HepG2 (cell line): ENCODE measurements at places on chromosomes 1 and 21. TPM values are rescaled to one million over a fixed set of nuclear protein-coding genes. Genes with fewer than 3 reads are reported as not detected.

PSEN2 gene
- total RNA-seq = 5.9 and 13.1 TPM in 2 replicates

DNA sequence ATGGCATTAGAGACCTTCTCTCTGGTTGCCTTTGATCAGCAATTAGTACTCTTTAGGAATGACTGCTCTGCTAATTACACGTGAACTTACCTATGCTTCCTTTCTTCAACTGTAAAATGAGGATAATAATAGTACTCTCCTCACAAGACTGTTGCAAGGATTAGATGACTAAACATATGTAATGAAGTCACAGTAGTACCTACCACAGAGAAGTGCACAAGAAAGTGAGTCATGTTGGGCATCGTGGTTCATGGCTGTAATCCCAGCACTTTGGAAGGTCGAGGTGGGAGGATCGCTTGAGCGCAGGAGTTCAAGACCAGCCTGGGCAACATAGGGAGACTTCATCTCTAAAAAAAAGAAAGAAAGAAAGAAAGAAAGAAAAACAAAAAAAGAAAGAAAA lies 68.1 kb upstream of the AK4 start:
- no peaks in the 10 kb centered on the region; the same call in 1 of the 2 replicates for H3K4me1 ChIP-seq
- DNase-seq = no peak
- no peak overlapping the region for H3K4me3 ChIP-seq
- no peak overlapping the region for H3K27ac ChIP-seq
- H3K36me3 ChIP-seq = no peaks in the 10 kb centered on the region

- DNase-seq = no peak
- H3K4me3 ChIP-seq = no peak overlapping the region
- H3K4me1 ChIP-seq = peaks cover 25% of the 10 kb centered on the region
- no peak overlapping the region for H3K27ac ChIP-seq
Measured at GRCh38 chr1:169523904-169524303, 38.2 kb upstream of the SLC19A2 start.

DNA sequence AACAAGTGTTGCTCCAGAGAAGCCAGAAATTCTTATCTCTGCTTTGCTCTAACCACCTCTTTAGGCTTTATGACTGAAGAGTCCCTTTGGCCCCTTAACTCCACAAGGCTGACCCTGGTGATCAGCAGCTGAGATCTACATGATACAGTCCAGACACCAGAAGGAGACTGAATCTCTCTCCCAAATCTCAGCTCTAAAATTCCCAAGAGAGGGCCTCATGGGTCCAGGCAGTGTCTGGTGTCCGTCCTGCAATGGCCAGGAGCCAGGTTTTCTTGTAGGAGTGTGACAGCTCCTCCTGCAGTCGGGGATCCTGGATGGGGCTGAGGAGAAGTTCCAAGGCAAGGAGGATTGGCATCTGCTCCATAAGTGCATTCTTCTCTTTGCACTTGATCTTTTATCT lies 35.3 kb downstream of the L1TD1 start:
- DNase-seq = no peak
- no peaks in the 10 kb centered on the region for H3K27me3 ChIP-seq
- H3K4me3 ChIP-seq = no peak overlapping the region
- peaks cover 68% of the 10 kb centered on the region for H3K4me1 ChIP-seq
- no peaks in the 10 kb centered on the region for H3K36me3 ChIP-seq

DNA sequence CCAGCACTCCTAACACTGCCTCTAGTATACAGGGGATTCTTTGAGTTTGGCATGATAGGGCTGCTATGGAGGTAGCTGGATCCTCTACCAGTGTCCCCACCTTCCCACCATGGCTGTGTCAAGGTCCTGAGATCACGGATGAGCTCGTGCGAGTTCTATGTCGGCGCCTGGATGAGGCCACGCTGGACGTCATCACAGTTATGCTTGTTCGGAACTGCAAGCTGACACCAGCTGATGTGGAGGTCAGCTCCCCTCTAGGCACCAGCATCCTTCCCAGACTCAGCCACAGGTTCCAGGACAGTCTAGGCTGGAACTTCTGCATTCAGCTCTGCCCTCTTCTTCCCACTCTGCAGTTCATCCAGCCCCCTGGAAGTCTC lies 15.2 kb downstream of the HYI start:
- H3K27me3 ChIP-seq = no peaks in the 10 kb centered on the region
- H3K27ac ChIP-seq = no peak overlapping the region
- H3K36me3 ChIP-seq = peaks cover 7% of the 10 kb centered on the region
- DNase-seq = no peak
- H3K4me3 ChIP-seq = no peak overlapping the region

DNA sequence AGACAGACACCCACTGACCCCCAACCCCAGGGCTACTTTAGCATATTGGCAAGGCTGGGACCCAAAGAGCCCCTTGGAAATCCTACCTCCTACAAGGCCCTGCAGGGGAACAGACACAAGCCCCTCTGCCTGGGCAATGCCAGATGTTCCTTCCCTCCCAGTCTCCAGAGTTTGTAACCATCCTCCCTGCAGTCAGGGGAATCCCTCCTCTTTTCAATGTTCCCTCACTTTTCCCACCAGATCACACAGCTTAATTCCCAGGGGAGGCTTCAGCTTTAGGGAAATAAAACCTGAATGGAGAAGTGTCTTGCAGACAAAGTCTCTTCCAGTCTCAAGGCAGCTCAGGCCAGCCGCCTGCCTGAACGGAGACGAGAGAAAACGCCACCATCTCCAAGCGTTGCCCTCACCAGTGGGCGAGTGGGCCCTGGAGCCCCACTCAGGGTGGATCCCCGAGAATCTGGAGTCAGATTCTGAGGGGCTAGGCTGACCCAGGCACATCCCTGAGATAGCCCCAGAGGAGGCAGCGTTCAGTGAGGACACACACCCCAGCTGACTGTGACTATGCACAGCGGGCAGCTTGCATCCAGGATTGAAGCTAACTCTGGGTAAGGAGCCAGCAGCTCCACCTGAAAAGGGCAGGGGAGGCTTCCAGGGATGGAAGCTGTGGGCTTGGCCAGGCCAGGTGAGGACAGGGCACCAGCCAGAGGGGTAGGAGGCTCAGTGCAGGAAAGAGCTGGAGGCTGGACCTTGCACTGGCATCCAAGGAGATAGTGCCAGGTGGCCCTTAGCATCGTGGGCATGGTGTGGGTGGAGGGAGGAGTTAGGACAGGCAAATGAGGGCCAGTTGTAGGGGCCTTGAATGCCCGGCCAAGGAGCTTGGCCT lies 44.0 kb upstream of the ZC3H12A start:
- peaks cover 5% of the 10 kb centered on the region for H3K27me3 ChIP-seq
- no peak overlapping the region for H3K4me3 ChIP-seq
- no peaks in the 10 kb centered on the region for H3K36me3 ChIP-seq
- no peak overlapping the region for H3K27ac ChIP-seq
- no peak for DNase-seq
- no peaks in the 10 kb centered on the region for H3K4me1 ChIP-seq

DNA sequence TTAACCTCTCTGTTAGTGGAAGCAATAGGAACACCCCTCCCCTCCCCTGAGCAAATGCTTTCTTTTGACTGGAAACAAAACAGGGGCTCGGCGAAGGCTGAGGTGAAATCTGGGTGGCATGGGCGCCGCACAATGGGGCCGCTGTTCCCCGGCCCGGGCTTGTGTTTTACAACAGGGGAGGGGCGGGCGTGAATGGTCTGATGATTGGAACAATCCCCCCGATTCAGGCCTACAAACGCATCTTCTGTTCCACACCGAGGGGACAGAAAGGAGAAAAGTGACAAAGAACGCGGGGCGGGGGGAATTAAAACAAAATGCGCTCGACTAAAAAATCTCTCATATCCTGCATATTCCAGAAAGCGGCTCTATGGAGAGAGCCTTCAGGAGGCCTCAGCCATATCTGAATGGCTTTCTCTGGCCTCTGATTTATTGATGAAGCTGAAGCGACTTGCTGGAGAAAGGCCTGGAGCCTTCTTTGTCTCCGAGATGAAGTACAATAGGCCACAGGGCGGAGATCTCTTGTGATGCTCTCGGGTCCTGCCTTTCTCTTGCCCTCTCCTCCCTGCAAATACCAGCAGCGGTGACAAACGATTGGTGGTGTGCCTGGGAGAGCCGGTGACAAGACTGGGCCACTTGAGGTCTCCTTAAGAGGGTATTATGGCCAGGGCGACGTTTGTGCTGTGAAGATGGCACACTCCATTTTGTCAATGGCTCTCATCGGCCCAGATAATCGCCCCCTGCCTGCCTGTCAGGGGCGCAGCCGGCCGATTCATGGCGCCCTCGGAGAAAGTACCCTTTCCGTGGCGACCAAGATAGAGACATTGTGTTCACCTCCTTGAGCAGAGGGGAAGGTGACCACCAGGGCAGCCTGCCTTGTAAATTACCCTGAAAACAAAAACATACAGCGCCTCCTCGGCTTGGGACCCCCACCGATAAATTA lies 47.1 kb upstream of the OLIG2 start:
- H3K4me1 ChIP-seq = no peaks in the 10 kb centered on the region
- peaks cover 34% of the 10 kb centered on the region; the same call in 2 of the 3 replicates for H3K27me3 ChIP-seq

GPR61 gene
- total RNA-seq = not detected in 2 replicates

- H3K27ac ChIP-seq = peak overlapping the region; percentile 39
- DNase-seq = peak; percentile 15
- H3K4me1 ChIP-seq = peaks cover 33% of the 10 kb centered on the region
- no peaks in the 10 kb centered on the region for H3K27me3 ChIP-seq
- H3K36me3 ChIP-seq = no peaks in the 10 kb centered on the region
Measured at GRCh38 chr1:162212713-162213112, 143.2 kb downstream of the NOS1AP start.

GRCh38 chr1:78045563-78045925 lies 222 bp upstream of the GIPC2 start:
- no peak for DNase-seq
- H3K4me3 ChIP-seq = peak overlapping the region; percentile 96
- peaks cover 56% of the 10 kb centered on the region for H3K4me1 ChIP-seq
- no peaks in the 10 kb centered on the region for H3K27me3 ChIP-seq
